ENCODE measurements at places on chromosomes 4 and X.

GRCh38 chrX:93874554-93874953, 200.5 kb downstream of the FAM133A start:
- DNase-seq = no peak

DNA sequence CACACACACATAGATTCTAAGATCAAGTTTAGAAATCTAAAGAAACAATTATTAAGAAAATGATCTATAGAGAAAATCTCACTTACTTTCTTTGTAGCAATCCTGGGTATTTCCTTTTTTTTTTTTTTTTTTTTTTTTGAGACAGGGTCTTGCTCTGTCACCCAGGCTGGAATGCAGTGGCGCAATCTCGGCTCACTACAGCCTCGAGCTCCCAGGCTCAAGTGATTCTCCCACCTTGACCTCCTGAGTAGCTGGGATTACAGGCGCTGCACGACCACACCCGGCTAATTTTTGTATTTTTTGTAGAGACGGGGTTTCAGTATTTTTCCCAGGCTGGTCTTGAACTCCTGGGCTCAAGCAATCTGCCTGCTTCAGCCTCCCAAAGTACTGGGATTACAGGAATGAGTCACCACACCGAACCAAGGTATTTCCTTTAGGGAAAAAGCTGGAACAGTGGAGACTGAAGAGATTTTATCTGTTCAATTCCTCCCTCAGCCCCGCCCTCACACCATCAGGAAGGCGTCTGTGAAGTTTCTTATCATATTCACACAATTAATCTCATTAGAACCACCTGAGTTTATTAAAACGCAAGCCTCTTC, at the start of gene TRIML2:
Gene TRIML2, minus strand, starts transcription at position 447 of the 599 bp plus-strand sequence. CDS start 4,235 bp downstream, outside the sequence.
- DNase-seq = no peak

DNA sequence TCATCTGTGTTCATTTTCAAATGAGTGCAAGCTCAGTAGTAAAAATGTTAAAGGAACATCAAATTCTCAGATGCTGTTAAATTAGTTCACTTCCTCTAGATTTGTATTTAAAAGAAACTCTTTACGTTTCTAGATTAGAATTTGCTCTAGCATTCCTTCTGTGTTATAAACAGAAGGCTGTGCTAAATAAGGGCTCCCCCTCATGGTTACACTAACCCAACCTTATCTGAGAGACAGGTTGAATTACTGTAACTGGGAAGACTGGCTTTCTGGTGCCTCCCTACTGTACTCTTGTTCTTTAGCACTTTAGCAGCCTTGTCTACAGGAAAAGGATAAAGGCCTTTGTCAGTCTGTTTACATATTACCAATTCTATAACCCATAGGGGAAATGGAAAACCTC, 56.8 kb downstream of the RXFP1 start:
- no peak for DNase-seq

DNA sequence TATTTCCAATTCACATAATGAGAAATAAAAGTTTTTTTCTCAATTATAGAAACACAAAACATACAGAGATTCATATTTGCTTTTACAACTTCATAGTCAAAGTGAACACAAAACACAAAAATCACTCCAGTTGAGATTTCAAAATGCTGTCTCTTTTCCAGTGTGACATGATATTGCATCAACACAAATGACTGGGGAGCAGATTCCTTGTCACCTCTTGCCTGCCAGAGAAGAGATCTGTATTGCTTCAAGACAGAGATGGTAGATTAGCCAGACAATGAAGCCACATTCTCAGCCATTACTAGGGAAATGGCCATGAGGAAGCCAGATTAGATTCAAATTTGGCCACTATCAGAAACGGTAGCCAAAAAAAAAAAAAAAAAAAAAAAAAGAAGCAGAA, 2313.1 kb upstream of the AGA start:
- DNase-seq = no peak

- DNase-seq = no peak
Measured at GRCh38 chrX:19866626-19867410, 20.6 kb downstream of the SH3KBP1 start.

DNA sequence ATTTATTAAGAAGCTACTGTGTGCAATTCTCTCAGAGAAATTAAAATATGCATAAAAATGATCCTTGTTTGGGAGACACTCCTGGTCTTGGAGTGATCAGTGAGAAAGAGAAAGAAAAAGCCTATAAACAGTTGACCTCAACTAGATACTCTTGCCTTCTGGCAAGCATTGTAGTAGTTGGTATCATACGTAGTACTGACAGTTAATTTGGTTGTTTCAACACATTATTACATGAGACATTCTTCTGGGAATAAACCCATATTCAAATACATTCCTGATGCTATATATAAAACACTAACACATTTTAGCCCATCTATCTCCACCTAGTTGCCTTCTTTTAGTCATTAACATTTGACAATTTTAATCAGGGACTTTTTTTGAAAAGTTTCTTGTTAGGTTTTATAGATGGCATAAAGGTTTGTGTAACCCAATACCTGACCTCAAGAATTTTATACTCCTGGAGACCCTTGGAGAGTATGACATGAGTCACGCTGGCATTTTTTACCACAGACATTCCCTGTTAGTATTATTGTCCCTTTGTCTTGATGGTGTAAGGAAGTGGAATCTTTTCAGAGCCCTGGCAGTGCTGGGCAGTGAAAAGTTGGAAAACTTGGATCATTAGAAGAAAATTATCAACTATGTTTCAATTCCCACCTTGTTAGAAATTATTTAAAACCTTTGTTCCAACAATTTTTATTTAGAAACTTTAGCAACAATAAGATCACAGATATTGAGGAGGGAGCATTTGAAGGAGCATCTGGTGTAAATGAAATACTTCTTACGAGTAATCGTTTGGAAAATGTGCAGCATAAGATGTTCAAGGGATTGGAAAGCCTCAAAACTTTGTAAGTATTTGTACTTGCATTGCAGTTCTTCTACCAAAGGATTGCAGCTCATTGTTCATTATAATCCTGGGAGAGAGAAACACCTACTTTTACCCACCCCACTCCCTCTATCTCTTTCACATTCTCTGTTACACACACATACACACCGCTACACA, 167.1 kb upstream of the PACRGL start:
- DNase-seq = no peak

- no peak for DNase-seq
Measured at GRCh38 chr4:189294574-189294973, 646.1 kb upstream of the FRG1 start.
